Activated CD4-positive, alpha-beta T cell treated with anti-CD3 and anti-CD28 coated beads, Interleukin-2, amount 10 ng/mL, durations not matched to agents 7 days and 5 days (primary cell): ENCODE measurements at places on chromosomes 16 and 17.

- DNase-seq, result peak; percentile 33
Measured at GRCh38 chr16:85611444-85612190, 1.5 kb upstream of the GSE1 start.

DNA sequence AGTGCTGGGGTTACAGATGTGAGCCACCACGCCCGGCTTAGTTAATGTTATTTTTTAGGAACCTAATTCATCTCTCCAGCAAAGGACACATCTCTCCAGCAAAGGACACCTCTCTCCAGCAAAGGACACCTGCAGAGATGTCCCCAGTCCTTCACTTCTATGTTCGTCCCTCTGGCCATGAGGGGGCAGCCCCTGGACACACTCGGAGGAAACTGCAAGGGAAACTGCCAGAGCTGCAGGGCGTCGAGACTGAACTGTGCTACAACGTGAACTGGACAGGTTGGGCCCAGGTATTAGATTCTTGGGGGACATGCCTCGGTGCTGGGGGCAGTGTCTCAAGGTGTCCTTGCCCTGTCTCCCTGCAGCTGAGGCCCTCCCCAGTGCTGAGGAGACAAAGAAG lies 4.7 kb downstream of the PFAS start:
- DNase-seq, result no peak

- peak; percentile 66 for DNase-seq
Measured at GRCh38 chr17:8785547-8786413, 13.4 kb downstream of the MFSD6L start.

DNA sequence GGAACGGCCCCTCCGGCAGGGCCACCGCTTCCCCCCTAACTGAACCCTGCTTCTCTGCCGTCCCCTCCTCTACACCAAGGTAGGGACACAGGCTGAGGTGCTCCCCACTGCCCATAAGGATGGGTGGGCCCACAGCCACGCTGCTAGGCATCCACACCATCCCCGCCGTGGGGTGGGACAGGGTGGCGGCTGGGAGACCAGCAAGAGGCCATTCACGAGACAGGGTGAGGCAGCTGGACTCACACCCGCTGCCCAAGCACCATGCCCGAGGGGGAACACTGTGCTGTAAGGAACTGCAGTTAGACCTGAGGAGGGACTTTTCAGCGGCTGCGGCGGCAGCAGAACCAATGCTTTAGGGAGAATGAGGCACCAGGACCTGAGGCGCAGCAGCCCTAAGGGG lies 47.5 kb upstream of the RRN3 start:
- DNase-seq, result no peak

- DNase-seq, result no peak
Measured at GRCh38 chr16:69839798-69840409, 77.8 kb downstream of the WWP2 start.

DNA sequence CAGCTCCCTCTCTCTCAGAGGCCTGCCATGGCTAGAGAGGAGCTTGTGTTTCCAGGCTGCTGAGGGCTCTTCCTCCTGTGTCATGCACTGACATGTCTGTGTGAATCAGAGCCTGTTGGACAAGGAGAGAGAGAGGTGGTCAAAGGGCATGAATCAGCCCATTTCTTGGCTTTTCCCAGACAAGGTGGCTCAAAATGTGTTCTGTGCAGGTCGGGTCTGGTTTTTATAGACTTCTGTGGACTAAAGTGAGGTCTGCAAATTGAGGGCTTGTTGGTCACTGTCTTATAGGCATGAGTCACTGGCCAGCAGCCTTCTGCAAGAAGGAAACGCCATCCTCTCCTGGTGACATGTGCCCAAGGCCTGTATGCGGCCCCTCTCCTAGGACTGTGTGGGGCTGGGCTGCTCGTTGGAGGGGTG lies 97.9 kb downstream of the FOXL1 start:
- no peak for DNase-seq

DNA sequence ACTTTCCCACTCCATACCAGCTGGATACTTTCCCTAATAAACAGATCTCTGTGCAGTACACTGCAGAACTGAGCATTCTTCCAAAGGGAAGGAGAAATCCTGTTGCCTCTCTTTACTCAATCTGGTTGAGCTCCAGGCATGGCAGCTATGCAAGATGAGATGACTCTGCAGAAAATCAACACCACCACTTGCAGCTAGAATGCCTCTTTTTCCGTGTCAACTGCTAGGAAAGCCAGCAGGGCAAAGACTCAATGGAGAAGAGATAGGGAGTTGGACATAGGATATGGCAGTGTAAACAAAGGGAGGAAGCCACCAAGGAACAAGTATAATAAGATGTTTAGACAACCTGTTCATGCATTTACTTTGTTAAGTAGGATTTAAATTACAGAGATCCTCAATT lies 40.4 kb upstream of the CORO6 start:
- DNase-seq, result no peak
